Stimulated activated CD4-positive, alpha-beta T cell treated with anti-CD3 and anti-CD28 coated beads, Interleukin-1b, Interleukin-23, amount 100 ng/mL, for 1 hour (primary cell): ENCODE measurements at places on chromosomes 4 and X.

GRCh38 chr4:104163820-104164219 is 330.9 kb downstream of the CXXC4 start:
- DNase-seq = no peak

- no peak for DNase-seq
These were observed 46.6 kb upstream of the MAGEC2 start for GRCh38 chrX:142251680-142252079.

DNA sequence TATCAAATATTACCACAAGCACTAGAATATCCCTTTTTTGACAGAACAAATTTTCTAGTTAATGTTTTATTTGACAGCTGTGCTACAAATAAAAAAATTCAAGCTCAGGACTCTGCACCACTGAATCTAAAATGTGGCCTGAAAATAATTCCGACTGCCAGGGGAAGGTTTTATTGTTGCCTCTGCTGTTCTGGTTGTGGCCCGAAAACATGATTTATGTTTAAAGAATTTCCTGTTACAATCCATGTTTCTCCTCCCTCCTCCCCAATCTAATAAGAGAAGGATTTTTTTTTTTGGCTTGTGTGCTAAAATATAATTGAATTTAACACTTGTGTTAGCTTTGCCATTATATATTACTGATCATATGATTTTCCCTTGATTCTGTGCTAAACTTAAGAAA is 227.8 kb downstream of the DCLK2 start:
- no peak for DNase-seq

DNA sequence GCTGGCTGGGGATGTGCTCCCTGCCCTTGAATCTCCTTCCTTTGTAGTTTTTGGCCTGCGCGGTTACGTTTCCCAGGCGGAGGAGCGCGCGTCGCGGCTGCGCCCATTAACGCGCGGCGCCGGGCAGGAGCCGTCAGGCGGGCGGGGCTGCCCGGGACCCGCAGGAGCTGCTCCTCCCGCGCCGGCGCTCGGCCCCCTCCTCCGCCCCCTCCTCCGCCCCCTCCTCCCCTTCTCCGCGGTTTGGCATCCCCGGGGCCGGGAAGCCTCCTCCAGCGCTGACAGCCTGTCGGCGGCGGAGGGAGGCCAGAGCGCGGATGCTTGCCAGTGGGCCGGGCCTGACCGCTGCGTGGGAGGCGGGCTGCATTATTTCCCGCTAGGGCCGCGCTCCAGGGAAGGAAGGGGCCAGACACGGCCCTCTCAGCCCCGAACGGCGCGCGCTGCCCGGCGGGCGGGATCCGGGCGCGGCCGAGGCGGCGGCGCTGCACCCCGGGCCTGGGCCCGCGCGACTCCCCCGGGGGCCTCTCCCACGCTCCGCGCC is at the start of gene DCLK2:
Gene DCLK2 (plus strand): TSS at position 405 of the 538 bp plus-strand sequence. CDS start 583 bp downstream, outside the sequence.
- DNase-seq = no peak

DNA sequence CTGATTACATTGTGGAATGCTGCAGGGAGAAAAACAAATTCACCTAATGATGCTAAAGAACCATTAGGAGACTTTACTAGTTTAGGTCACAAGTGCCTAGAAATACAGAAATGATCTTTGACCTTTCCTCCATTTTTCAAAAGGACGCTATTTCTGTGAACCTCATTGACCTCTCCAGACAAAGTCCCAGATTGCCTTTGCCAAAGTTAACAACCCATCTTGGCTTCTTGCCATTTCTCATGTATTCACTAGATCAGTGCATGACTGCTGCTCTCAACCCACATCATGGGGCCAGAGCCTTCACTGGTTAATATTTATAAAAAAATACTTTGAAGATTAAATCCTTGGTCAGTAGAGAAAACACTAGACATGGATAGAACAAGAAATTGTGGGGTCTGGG is 19.9 kb upstream of the AR start:
- DNase-seq = no peak

- DNase-seq = no peak
These were observed 39.4 kb upstream of the TET2 start for GRCh38 chr4:105107095-105107856.

DNA sequence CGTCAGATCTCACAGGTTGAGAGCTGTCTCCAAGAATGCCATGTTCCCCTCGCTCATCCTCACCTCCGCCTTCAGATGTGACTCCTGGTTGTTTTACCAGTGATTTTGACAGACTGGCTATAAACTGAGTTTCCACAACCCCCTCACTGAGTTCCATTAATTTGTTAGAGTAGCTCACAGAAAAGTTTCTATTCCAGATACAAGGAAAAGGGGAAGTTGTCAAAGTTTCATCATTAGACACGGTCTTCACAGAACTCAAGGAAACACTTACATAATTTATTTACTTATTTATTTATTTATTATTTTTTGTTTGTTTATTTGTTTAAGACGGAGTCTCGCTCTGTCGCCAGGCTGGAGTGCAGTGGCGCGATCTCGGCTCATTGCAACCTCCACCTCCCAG is 55.7 kb upstream of the IQSEC2 start:
- DNase-seq = no peak

- DNase-seq = no peak
These were observed 49.5 kb downstream of the HTRA3 start for GRCh38 chr4:8319061-8319460.

DNA sequence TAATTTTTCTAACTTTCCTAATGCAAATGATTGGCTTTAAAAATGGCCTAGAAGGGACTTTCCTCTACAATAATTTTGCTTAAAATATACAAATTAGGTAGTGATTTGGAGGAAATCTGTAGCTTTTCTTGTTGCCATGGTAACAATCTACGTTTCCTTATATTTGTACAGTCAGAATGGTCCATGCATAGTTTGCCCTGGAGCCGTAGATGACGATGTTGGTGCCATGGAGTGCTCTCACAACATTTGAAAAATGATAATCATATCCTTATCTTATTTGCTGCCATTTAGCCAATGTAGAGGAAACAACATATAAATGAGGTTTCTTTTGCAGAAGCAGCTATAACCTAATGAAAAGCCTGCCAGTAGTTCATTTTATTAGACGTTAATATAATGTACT is 89.0 kb upstream of the NMU start:
- DNase-seq = no peak

DNA sequence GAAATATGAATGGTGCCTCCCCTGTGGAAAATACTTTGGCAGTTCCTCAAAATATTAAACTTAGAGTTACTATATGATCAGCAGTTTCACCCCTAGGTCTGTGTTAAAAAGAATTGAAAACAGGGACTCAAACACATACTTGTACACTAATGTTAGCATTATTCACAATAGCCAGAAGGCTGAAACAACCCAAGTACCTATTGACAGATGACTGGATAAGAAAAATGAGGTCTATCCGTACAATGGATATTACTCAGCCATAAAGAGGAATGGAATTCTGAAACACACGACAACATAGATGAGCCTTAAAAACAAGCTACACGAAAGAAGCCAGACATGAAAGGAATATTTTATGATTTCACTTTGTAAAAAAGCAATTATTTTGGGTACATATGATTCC is 54.9 kb downstream of the PGRMC2 start:
- no peak for DNase-seq

DNA sequence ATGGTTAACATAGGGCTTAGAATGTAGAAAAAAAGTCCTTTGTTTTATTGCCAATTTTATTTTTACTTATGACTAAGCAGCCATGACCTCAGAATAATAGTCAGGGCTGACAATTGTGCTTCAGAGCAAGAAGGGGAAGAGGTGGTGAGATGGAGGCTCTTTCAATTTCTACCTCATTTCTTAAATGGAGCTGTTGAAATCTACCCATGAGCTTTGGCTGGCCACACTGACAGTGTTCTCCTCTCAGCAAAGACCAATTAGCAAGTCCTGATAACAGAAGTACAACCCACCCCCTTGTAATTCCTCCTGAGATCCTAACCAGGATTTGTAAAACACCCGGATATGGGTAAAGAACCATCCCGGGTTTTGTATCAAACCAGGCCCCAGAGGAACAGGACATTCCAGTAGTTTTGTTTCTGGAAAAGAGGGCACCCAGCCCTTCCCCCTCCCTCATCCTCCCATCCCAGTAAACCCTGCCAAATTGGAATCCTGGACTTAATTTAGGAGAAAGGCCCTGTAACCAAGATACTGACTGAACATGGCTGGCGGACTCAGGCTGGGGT is at the start of gene HEPH:
Gene HEPH (plus strand): TSS at position 399 of the 563 bp plus-strand sequence. CDS start 6,324 bp downstream, outside the sequence.
- no peak for DNase-seq

- no peak for DNase-seq
These were observed 1.8 kb downstream of the ATP11C start for GRCh38 chrX:139930916-139931645.

DNA sequence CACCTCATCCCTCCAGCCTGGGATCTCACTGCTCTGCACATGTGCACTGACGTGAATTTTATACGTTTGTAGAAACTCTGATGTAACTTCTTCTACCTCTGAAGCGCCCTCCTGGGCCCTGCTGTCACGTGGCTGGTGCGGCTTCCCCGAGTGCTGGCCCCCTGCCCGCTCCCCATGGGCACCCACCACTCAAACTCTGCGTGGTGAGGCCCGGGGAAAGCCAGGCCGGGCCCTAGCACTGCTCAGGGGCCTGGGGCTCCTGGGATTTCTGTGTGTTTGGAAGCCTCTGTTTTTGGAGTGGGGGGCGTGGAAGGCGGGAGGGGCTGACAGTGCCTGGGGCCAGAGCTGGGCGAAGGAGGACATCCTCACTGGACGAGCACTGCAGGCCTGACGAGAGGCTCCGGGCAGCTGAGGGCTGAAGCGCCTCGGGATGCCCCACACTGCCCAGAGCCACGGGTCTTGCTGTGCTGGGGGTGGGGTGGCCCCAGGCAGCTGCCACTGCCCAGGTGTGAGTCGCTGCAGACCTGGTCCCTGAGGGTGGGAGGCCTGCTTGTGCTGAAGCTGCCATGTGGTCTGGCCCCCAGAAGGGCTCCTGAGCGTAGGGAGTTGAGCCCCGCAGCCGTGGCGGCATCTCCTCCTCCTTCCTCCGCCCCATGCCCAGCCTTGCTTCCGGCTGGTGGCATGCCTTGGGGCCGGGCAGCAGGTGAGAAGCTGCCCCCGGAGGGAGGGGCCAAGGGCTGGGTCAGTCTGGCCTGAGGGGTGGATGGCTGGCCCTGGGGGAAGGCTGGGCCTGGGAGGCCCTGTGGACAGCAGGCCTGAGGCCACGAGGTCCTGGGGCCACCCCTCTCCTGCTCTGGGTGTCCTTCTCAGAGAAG is 7.7 kb downstream of the NAT8L start:
- no peak for DNase-seq

DNA sequence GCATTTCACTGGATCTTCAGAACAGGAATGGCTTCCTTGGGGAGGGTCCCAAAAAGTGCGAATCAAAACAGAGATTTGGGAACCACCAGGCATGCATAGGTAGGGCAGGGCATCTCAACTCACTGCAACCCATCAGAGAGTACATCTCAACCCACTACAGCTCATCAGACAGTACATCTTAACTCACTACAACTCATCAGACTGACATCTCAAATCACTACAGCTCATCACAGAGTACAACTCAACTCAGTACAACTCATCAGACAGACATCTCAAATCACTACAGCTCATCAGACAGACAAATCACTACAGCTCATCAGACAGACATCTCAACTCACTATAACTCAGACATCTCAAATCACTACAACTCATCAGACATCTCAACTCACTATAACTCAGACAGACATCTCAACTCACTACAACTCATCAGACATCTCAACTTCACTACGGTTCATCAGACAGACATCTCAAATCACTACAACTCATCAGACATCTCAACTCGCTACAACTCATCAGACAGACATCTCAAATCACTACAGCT is 47.5 kb upstream of the CLDN34 start:
- no peak for DNase-seq

GRCh38 chrX:68018248-68019203 is 414.8 kb downstream of the OPHN1 start:
- DNase-seq = no peak

DNA sequence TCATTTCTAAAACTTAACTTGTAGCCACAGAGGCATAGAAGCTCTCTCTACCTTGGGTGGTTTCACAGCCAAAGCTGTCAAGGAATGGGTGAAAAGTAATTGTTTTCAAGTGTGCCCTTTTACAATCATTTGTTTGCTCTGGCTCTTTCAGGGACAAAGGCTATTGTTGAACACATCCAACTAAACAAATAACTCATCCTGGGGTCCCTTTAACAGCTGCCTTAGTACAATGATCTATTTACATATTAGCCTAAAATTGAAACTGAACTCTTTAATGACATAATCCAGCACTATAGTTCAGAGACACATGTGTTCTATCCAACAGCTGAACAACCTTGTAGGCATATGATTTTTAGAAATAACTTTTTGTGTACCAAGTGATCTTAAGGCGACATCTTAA is 3.7 kb downstream of the HHIP start:
- no peak for DNase-seq

DNA sequence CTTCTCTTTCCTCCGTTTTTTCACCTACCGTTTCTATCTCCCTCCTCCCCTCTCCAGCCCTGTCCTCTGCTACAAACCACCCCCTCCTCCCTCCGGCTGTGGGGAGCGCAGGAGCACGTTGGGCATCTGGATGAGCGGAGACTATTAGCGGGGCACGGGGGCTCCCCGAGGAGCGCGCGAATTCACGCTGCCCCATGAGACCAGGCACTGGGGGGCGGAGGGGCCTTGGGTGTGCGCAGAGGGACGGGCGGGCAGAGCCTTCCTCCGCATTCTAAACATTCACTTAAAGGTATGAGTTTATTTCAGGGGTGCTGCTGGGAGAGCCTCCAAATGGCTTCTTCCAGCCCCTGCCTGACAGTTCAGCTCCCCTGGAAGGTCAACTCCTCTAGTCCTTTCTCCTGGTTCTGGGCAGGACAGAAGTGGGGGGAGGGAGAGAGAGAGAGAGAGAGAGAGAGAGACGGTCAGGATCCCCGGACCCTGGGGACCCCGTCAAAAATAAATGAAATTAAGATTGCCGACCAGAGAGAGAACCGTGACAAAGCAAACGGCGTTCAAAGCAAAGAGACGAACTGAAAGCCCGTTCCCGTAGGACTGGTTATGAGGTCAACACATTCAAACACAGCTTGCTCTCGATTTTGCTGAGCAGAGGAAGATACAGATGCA is 5.0 kb downstream of the SHOX start:
- DNase-seq = no peak

DNA sequence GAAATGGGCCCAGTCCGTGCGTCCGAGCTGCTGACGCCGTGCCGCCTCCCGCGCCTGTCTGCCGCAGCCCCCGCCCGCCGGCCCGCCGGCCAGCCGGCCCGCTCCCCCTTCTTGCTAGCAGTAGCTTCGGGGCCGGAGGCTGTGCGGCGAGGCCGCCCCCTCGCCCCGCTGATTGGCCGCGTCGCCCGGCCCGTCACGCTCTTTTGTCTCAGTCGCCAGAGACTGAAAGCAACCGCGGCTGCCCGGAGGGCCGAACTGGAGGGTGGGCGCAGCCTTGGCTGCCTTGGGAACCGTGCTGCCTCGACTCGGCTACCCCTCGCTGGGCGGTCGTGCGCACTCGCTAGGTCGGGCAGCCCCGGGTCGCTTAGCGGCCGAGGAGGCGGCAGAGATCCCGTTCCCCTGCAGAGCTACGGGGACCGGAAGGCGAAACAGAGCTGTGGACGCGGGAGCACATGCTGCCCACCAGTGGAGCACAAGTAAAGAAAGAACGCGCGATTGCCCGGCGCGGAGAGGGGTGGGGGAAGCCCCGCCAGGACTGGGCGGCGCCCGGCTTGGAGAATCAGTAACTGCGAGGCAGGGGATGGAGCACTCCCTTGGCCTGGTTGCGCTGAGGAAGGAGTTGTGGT is at the start of gene ZCCHC18:
Gene ZCCHC18 (plus strand): TSS at position 198 of the 626 bp plus-strand sequence. CDS start 1,589 bp downstream, outside the sequence.
- DNase-seq = no peak
